A549 treated with dexamethasone at 1 μM for 4 hours (cell line): ENCODE measurements at places on chromosomes 4 and X. TPM values are rescaled to one million over a fixed set of nuclear protein-coding genes. Genes with fewer than 3 reads are reported as not detected.

MEPE gene
- not detected in 5 replicates for total RNA-seq

ANK2 gene
- 0.52 to 1.4 TPM (median 0.85 TPM) in 5 replicates for total RNA-seq

ADGRG4 gene
- not detected in 5 replicates for total RNA-seq

LIMCH1 gene
- total RNA-seq, result 43.2 to 62.2 TPM (median 55.2 TPM) in 5 replicates

UGT2B10 gene
- total RNA-seq, result 0.05 TPM in 1 of 5 replicates, not detected in the others

STEEP1 gene
- total RNA-seq, result 32.1 to 39.5 TPM (median 34.7 TPM) in 5 replicates
